ENCODE measurements at places on chromosomes 13 and 19.
A peak's percentile ranks its signal among the peaks of the same experiment; 100 is the strongest.

DNA sequence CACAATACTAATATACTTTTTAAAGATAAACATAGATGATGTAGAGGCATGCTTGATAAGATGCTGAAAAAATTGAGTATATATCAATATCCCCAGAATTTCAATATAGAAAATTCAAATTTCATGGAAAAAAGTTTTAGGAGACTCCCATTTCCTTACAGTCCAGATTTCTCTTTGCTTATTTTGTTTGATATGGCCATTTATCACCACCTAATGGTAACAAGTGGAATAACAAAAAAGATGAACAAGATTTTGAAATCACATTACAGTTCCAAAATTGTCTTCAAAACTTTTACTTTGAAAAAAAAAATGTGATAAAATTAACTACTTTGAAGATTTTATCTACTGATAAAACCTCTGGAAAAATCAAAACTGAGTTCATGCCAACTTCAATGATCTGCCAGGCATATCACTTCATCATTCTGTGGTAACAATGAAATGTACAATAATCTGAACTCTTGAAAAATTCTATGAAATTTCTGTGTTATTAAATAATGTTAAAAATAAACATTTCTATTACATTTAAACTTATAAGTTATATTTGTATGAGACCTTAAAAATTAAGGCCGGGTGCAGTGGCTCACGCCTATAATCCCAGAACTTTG, 17.5 kb downstream of the MIPEP start:
- DNase-seq = no peak

DNA sequence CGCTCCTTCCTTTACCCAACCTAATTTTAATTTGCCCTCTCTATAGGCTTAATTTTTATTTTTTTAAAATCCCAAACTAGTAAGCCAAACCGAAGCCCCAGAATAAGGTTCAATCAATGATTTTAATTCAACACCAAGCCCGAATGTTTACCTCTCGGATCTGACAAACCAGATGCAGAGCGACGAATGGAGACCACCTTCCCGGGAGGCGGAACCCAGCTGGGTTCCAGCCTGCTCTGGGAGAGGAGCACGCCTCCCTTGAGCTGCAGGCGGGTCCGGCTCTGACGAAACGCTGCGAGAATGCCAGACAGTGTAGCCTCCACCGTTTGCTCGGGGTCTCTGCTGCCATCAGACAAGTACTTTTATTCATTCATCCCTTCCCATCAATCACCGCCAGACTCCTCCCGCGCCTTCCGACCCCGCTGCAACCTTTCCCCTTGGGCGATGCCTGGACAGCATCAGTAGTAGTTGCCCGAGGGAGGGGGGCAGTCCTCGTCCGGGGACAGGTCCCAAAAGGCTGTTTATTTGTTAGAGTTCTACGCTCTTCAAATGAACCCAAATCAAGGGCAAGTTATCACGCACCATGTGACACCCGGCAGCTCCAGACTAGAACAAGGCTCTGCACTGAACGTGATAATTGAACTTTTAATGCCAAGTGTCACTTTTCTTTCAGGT, 752 bp upstream of the EDNRB start:
- DNase-seq = peak; percentile 27

DNA sequence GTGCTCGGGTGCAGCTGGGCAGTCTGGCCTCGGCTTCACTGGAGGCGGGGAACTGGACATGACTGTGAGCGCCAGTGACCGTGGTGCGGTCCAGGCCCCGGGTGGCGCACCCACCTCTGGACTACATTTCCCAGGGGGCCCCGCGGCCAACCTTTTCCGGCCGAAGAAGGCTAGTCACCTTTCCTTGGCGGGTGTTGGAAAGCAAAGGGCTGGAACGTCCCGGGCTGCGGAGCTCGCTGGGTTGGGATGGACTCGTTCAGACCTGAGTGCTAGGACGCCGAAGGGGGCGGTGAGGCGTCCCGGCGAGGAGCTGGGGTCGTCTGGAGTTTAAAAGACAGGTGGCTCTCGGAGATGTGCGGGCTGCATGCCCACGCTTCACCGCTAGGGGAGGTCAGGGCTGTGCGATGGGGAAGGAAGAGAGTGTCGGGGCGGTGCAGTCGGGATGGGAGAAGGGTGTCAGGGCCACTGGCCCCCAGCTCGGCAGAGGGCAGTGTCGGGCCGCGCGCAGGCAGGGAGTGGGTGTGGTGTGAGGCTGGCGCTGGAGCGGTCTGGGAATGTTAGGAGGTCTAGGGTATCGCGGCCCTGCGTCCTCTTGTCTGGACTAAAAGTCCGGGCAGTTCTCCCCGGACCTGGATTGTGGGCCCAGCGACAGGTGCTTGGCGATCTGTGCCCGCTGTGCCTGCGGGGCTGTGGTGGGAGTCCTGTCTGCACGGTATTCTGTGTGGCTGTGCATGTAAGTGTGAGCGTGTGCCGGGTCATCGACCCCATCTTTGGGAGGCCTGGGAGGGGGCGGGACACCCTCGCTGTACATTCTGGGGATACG, 57.1 kb downstream of the ZNF568 start:
- peak; percentile 61 for DNase-seq

GRCh38 chr13:38661010-38661675, 25.7 kb upstream of the FREM2 start:
- no peak for DNase-seq

DNA sequence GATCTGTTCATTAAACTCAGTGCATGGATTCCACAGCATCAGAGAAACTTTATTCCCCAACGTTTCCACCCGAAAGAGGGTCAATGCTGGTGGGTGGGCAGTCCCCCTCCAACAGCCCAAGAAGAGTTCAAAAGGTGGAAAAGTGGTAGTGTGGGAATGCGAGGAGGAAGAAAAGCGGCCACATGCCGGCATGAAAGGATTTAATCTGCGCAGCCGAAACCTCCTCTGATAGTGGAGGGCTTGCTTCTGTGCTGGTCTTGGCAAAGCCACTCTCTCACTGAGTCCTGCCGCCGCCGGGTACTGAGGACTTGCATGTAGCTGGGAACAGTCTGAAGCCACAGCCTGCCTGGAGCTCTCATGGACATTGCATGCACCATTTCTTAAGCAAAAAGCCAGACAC, 136.2 kb upstream of the ZNF536 start:
- DNase-seq = no peak
